Calu3 (cell line): ENCODE measurements at places on chromosomes 7 and 10. TPM values are rescaled to one million over a fixed set of nuclear protein-coding genes. Genes with fewer than 3 reads are reported as not detected.

PRPS1L1 gene
- not detected in 2 replicates for total RNA-seq

PLXNA4 gene
- 0.24 TPM in 1 of 2 replicates, not detected in the other for total RNA-seq

AOAH gene
- total RNA-seq, result not detected in 2 replicates

GRID1 gene
- 0.10 TPM in 1 of 2 replicates, not detected in the other for total RNA-seq

ZNF467 gene
- total RNA-seq, result 0.54 and 2.4 TPM in 2 replicates

SLC26A4 gene
- 0.09 TPM in 1 of 2 replicates, not detected in the other for total RNA-seq

OR2A5 gene
- not detected in 2 replicates for total RNA-seq

CUZD1 gene
- total RNA-seq, result 0.93 and 1.5 TPM in 2 replicates

TMEM225B gene
- not detected in 2 replicates for total RNA-seq

TRPV6 gene
- 1.7 TPM in 2 replicates for total RNA-seq

ASB4 gene
- total RNA-seq, result 0.47 TPM in 1 of 2 replicates, not detected in the other

- peak overlapping the region; percentile 97 for H3K4me3 ChIP-seq
- peaks cover 17% of the 10 kb centered on the region for H3K36me3 ChIP-seq
- peak overlapping the region; percentile 87 for H3K27ac ChIP-seq
- H3K27me3 ChIP-seq, result peaks cover 17% of the 10 kb centered on the region
Observed at GRCh38 chr10:58335306-58336005, 650 bp downstream of the UBE2D1 start.

- H3K4me1 ChIP-seq, result no peaks in the 10 kb centered on the region
- peaks cover 88% of the 10 kb centered on the region for H3K27me3 ChIP-seq
- no peaks in the 10 kb centered on the region for H3K36me3 ChIP-seq
- no peak overlapping the region for H3K4me3 ChIP-seq
- no peak overlapping the region for H3K27ac ChIP-seq
Observed at GRCh38 chr10:99457813-99458212, 27.4 kb upstream of the GOT1 start.

DNA sequence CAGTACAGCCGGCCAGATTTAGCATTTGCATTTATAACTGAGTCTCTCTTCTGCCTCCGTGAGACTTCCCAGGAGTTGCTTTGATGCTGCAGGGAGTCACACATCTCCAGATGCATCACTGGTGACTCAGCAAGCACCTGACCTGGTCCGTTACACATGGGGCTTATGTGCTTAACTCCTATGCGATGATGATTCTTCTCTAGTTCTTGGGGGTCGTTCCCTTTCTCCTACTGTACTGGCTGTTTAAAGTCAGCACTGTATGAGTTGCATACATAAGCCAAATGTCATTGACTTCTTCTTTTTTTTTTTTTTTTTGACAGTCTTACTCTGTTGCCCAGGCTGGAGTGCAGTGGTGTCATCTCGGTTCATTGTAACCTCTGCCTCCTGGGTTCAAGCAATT lies 13.0 kb upstream of the AKR1E2 start:
- H3K4me3 ChIP-seq, result no peak overlapping the region
- H3K27me3 ChIP-seq, result no peaks in the 10 kb centered on the region
- peaks cover 34% of the 10 kb centered on the region for H3K4me1 ChIP-seq
- peak; percentile 21 for DNase-seq

DNA sequence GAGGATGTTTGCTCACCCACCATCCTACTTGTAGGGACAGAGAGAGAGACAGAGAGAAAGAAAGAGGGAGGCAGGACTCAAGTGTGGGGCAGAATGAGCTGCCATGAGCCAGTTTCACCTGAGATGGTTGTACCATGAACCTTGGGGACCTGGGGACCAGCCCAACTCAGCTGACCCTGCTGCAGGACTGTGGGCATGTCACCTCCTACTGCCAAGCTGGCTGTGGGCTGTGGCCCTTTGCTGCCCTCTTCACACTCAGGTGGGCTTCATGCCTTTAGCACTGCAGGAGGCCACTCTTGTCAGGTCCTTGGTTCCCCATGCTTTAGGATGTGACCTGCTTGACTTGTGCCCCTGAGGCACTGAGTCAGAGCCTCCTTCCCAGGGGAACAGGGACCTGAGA lies 108.2 kb upstream of the PCBD1 start:
- H3K27me3 ChIP-seq, result peaks cover 100% of the 10 kb centered on the region
- H3K4me3 ChIP-seq, result no peak overlapping the region
- peaks cover 8% of the 10 kb centered on the region for H3K4me1 ChIP-seq
- no peaks in the 10 kb centered on the region for H3K36me3 ChIP-seq
- H3K27ac ChIP-seq, result no peak overlapping the region

DNA sequence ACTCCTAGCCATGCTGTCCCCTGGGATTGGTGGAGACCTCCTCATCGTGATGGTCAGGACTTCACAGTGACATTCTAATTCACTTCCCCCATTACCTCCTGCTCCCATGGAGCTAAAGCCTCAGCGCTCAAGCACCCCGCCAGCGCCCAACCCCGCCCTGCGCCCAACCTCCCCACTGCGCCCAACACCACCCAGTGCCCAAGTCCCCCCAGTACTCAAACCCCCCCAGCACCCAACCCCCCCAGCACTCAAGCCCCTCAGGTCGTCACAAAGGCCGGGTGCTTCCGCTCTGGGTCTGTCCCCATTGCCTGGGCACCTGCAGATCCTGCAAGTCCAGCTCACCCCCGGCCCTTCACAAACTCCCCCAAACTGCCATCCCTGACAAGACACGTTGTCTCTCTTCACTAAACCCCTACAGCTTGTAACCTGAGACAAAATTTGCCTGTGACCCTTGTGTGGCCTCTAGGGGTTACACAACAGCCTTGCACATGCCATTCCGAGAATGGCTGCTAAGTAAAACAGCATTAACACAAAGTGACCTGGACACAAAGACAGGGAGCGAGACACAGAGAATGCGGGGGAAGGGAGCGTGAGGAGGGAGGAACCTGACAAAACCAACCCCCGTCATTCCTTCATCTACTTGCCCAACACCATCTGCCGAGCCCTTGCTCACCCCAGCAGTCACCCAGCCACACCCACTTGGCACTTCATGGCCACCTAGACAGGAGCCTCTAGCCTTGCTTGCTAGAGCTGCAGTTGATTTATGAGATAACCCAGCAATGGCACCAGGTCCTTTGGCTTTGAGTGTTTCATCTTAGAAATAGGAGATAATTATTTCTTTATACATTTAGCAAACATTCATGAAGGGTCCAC lies 107.8 kb downstream of the ADARB2 start:
- no peak overlapping the region for H3K27ac ChIP-seq
- no peaks in the 10 kb centered on the region for H3K36me3 ChIP-seq
- no peaks in the 10 kb centered on the region for H3K27me3 ChIP-seq
- no peaks in the 10 kb centered on the region for H3K4me1 ChIP-seq
- no peak overlapping the region for H3K4me3 ChIP-seq

DNA sequence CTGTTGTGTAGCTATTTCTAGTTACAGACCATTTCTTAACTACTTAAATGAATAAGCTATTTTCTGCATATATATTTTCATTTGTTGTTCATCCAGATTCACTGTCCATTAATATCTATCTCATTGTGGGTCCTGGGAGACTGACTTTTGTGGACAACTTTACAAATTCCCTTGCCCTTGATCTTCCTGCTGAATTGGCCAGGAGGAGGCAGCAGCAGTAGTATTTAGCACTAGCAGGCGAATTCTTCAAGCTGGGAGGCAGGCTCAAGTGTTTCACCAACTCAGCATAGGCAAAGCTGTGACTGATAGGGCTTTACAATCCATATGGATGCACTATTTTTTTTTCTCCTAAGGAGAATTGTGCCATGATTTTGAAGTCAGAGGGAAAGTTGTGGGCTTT lies 461.0 kb upstream of the NRG3 start:
- no peak overlapping the region for H3K27ac ChIP-seq
- H3K4me3 ChIP-seq, result no peak overlapping the region
- no peaks in the 10 kb centered on the region for H3K4me1 ChIP-seq
- no peaks in the 10 kb centered on the region for H3K36me3 ChIP-seq
- peak; percentile 34 for DNase-seq

DNA sequence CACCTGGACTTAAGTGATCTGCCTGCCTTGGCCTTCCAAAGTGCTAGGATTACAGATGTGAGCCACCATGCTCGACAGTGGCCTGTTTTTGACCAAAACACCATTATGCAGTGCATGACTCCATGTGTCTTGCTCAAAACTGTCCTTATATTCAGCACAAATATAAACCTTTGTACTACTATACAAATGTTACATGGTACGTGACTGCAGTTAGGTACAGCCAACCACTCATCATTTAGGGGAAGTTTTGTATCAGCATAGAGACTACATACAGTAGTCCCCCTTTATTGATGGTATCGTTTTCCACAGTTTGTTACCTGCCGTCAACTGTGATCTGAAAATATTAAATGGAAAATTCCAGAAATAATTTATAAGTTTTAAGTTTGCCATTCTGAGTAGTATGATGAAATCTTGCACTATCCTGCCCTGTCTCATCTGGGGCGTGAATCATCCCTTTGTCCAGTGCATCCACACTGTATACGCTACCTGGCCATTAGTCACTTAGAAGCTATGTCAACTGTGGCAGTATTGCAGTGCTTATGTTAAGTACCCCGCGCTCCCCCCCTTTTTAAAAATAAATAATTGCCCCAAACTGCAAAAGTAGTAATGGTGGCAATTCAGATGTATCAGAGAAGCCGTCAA lies 23.3 kb upstream of the ZNF282 start:
- no peaks in the 10 kb centered on the region for H3K27me3 ChIP-seq
- H3K4me3 ChIP-seq, result no peak overlapping the region
- no peaks in the 10 kb centered on the region for H3K4me1 ChIP-seq
- H3K27ac ChIP-seq, result no peak overlapping the region
- DNase-seq, result no peak
- peaks cover 42% of the 10 kb centered on the region for H3K36me3 ChIP-seq

DNA sequence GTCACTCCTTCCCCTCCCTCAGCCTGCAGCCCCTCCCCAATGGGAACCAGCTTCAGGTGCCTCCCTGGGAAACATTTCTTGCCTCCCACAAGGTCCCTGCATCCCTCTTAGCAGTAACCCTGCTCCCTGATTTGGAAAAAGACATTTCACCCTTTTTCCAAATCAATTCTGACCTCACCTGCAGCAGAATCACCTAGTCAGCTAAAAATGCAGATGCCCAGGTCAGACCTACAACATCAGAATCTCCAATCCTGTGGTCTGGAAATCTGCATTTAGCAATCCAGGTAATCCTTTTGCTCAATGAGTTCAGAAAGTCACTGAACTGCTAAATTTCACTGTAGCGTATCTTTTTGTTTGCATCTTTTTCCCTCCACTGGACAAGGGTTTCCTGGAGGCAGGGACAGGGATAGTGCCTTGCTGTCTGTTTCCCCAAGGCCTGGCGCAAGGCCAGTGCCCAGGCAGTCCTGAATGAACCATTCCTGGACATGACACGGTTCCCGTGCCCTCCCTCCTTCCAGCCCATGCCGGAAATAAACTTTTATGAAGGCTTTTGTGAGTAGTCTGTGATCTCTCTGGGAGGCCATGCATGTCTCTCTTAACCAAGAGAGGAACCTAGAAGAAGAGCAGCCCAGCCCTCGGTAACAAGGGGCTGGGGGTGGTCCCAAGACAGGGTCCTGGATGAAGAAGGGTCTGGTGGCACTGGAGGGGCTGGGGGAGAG lies 44.0 kb downstream of the COL13A1 start:
- H3K36me3 ChIP-seq, result no peaks in the 10 kb centered on the region
- H3K4me3 ChIP-seq, result no peak overlapping the region
- peaks cover 72% of the 10 kb centered on the region for H3K27me3 ChIP-seq
- H3K27ac ChIP-seq, result no peak overlapping the region

- peak overlapping the region; percentile 84 for H3K27ac ChIP-seq
- H3K27me3 ChIP-seq, result no peaks in the 10 kb centered on the region
- H3K36me3 ChIP-seq, result peaks cover 38% of the 10 kb centered on the region
- H3K4me1 ChIP-seq, result peaks cover 24% of the 10 kb centered on the region
- H3K4me3 ChIP-seq, result peak overlapping the region; percentile 82
- DNase-seq, result peak; percentile 34
Observed at GRCh38 chr7:4724648-4725013, 42.5 kb downstream of the FOXK1 start.

DNA sequence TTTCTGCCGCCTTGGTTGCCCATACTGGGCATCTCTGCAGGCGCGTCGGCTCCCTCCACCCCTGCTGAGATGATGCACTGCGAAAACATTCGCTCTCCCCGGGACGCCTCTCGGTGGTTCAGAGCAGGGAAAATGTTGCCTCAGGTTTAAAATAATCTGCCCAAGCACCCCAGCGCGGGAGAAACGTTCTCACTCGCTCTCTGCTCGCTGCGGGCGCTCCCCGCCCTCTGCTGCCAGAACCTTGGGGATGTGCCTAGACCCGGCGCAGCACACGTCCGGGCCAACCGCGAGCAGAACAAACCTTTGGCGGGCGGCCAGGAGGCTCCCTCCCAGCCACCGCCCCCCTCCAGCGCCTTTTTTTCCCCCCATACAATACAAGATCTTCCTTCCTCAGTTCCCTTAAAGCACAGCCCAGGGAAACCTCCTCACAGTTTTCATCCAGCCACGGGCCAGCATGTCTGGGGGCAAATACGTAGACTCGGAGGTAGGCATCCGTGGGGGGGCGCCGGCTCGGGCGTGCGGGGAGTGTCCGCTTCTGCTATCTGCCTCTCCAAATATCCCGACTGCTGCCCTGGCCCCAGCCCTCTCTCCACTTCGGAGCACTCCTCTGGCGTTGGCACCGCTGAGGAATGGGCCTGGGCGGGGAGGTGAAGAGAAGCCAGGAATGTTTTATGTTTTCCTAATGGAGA lies at the start of gene CAV1:
Gene CAV1, plus strand, starts transcription at position 428 of the 689 bp plus-strand sequence. Its CDS starts 27 bp downstream, at position 455.
- peaks cover 26% of the 10 kb centered on the region for H3K36me3 ChIP-seq
- peak within 1 kb of the TSS; percentile 73 for H3K27ac ChIP-seq
- peak; percentile 67 for DNase-seq
- peaks cover 66% of the 10 kb centered on the region for H3K4me1 ChIP-seq

DNA sequence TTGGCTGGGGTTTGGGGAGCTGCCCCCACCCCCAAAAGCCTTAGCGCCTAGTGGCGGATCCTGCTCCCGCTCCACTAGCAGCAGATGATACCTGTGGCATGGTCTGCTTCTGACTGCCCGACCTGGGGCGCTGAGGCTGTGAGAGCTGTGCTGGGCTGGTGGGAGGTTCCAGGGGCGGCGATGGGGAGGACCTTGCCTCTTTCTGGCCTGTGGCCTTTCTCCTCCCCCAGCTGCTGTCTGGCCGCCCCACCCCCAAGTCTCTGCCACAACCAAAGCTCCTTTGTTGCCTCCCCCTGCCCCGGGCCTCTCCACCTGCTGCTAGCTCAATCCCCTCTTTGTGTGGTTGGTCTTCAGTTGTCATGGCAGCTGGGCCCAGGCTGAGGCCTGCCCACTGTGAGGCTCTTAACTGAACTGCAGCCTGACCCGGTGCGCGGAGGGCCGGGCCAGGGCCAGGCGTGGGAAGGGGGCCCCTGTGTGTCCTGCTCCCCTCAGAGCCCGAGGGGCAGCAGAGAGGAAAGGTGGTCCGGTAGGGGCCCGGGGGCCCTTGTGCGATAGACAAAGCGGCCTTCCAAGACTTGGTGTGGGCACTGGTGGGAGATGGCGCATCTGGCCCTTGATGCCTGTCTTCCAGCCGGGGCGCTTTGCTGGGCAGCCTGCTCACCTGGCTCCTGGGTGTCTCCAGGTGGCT lies 4.7 kb downstream of the ZNF775 start:
- no peak for DNase-seq
- H3K4me1 ChIP-seq, result peaks cover 14% of the 10 kb centered on the region
- no peak overlapping the region for H3K4me3 ChIP-seq
- H3K27me3 ChIP-seq, result no peaks in the 10 kb centered on the region
- no peak overlapping the region for H3K27ac ChIP-seq

DNA sequence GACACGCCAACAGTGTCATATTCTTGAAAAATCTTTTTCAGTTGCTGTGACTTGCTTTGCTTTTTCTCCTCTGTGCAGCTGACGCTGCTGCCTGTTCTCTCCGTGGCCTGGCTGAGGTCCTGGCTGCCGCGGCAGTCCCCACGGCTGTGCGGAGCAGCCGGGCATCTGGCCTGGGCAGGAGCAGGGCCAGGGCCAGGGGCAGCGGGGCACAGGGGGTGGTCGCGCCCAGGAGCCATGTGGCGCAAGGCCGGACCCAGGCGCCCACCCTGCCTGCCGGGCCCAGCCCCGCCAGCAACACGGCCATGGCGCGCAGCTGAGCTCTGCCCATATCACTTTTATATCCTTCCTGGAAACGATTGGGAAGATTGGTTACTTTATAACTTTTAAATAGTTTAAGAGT lies 109.4 kb upstream of the ACBD5 start:
- peaks cover 15% of the 10 kb centered on the region for H3K4me1 ChIP-seq
